Neural progenitor cell (in vitro differentiated cells): ENCODE measurements at places on chromosomes 4 and X. TPM values are rescaled to one million over a fixed set of nuclear protein-coding genes. Genes with fewer than 3 reads are reported as not detected.
A peak's percentile ranks its signal among the peaks of the same experiment; 100 is the strongest.

MAGEB17 gene
- total RNA-seq: 0.09 TPM in 1 of 2 replicates, not detected in the other

PDLIM3 gene
- 1.4 and 5.2 TPM in 2 replicates for total RNA-seq

GRCh38 chr4:72496119-72496518, 72.9 kb downstream of the ADAMTS3 start:
- no peak for DNase-seq

- DNase-seq: no peak
Observed at GRCh38 chr4:25440478-25441030, 63.5 kb downstream of the ANAPC4 start.

DNA sequence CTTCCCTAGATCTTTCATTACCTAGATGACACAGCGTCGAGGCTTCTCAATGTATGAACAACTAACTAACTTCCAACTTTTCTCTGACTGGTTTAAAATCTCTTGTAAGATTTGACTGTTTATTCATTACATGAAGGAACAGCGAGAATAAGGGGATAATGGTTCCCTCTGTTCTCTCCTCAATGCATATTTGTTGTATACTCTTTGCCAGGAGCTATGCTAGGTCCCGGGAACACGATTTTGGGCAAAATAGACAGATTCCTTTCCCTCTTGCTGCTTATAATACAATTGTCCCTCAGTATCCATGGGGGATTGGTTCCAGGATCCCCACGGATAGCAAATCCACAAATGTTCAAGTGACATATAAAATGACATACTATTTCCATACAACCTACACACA, 1020.0 kb downstream of the DMD start:
- DNase-seq: no peak

- DNase-seq: peak; percentile 95
Observed at GRCh38 chr4:8274765-8275547, 5.4 kb downstream of the HTRA3 start.

- no peak for DNase-seq
Observed at GRCh38 chr4:31660916-31661315, 940.7 kb downstream of the PCDH7 start.

DNA sequence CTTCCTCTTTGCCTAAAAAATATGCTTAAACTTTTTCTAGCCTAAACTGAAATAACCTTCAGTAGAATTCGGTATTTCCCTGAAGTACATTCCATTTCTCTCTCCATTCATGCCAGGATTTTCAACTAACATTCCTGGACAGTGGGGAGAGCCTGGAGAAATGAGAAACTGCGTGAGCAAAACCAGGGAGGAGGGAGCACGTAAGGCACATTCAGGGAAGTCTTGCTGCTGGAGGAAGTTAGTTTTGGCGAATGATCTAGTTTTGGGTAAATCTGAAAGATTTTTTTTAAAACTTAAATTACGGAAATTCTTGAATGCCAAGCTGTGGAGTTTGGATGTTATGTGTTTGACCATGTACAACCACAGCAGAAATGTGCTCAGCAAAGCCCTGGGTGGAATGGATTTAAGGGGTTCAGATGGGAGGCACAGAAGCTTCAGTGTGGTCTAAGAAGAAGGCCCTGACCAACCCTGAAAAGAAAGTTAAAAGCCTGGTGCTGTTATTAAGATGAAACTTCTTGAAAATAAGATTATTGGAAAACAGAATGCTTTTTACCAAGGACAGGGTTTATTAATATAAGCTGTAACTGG, 347.8 kb downstream of the ANK2 start:
- DNase-seq: no peak
